ENCODE measurements at places on chromosomes 2 and 18.

- no peak for DNase-seq
Observed at GRCh38 chr2:65364986-65365733, 67.2 kb downstream of the SPRED2 start.

- no peak for DNase-seq
Observed at GRCh38 chr18:28120828-28121515, 56.0 kb downstream of the CDH2 start.

- DNase-seq = no peak
Observed at GRCh38 chr2:929011-929735, 21.5 kb upstream of the SNTG2 start.

DNA sequence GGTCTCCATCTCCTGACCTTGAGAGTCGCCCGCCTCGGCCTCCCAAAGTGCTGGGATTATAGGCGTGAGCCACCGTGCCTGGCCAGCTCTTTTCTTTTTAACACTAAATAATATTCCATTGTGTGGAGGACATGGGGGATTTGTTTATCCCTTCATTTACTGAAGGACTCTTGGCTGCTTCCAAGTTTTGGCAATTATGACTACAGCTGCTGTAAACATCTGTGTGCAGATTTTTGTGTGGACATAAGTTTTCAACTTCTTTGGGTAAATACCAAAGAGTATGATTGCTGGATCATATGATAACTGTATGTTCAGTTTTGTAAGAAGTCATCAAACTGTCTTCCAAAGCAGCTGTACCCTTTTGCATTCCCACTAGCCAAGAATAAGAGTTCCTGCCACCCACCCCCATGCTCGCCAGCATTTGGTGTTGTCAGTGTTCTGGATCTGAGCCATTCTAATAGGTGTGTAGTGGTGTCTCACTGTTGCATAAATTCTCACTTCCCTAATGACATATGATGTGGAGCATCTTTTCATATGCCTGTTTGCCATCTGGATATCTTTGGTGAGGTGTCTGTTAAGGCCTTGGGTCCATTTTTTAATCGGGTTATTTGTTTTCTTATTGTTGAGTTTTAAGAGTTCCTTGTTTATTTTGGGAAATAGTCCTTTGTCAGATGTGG lies 52.2 kb downstream of the TNFRSF11A start:
- DNase-seq = no peak

- DNase-seq = no peak
Observed at GRCh38 chr2:29755829-29756228, 165.6 kb downstream of the ALK start.

- peak; percentile 92 for DNase-seq
Observed at GRCh38 chr18:49052891-49053644, 102.3 kb upstream of the SMAD7 start.

- DNase-seq = no peak
Observed at GRCh38 chr18:29560270-29560669, 1383.3 kb upstream of the CDH2 start.

DNA sequence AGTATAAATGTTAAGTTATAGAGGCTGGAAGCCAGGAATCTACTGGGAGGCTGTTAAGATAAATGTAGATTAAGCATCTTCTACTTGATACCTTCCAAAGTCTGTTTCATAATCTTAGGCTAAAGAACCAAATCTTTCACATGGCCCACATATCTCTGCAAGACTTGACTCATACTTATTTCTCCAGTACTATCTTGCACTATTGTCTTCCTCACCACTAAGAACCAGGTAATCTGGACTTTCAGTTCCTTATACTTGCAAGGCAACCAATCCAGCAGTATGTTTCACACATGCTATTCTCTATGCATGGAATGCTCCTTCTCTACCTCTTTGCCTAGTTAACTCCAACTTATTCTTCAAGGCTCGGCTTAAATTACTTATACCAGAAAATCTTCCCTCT lies 62.2 kb downstream of the RBMS1 start:
- DNase-seq = no peak

DNA sequence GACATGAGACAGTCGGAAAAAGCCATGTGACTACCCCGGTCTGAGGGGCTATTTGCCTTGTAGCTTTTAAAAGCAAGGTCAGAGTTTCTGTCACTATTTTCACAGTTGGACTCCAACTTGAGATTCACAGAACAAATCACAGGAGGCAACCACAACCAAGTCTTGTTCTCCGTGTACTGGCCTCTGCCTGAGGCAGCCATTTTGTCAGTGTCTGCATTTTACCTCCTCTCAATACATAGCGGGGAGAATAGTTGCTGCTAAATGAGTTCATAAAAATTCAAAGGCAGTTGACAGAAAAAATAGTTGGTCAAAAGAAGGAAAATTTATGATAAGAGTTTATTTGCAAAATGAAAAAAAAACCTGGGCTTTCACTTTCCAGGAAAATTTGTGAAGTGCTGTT lies 501.4 kb downstream of the CCDC85A start:
- DNase-seq = no peak

DNA sequence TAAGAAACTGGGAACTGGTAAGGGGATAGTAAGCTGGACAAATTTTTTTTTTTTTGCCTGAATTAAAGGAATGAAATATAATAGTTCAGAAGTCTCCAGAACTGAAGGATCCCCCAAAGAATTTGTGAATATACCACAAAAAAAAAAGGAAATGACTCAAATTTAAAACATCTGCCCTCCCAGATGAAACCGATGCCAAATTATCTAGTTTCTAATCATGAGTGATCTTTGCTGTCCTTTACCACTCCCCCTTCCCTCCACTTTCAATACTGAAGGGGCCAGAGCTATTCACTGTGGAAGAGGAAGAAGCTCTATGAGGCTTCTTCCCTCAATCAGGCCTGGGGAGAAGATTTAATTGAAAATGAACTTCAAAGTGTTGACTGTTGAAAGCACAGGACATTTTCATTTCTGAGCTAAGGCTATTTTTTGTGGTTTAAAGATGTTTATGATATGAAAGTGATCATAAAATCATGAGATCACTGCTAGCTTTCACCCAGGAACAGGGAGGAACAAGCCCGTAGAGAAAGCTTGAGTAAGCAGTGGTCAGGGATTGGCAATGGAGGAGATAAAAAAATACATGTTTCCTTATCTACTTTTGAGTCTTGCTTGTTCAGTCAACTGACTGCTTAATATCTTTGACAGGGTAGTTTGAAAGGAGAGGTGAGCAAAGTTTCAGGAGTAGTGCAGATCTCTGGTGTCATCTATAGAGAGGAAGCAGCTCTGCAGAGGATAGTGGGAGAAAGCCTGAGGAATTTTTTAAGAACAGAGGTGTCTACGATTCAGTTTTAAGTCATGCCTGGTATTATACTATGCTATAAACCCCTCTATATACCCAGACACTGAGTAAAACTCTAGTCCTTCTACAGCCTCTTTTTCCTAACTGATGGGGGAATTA lies 409.5 kb upstream of the FIGN start:
- DNase-seq = no peak

DNA sequence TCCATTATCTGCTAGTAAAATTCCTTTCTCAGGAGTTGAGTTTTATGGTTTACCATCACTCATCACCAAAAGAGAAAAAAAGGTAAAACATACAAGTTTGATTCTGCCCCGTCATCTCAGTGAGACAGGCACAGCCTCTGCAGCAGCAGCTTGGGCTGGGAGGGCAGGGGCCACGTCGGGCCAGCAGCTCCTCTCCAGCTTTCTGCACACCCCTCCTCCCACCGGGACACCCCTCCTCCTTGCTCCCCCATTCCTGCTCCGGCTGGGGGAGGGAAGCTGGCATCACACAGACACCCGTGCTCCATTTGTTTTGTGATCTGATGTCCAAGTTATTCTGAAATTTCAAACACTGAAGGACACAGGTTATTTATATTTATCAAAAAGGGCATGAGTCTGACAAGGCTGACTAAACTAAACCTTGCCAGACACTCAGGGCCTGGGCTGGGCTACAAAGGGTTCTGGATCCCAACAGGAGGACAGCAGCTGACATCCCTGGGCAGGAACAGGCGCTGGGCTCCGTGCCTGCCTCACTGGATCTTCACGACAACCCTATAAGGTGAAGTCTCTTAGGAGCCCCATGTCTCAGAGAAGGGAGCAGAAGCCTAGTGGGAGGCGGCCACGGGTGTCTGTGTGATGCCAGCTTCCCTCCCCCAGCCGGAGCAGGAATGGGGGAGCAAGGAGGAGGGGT lies 71.4 kb downstream of the HDAC4 start:
- no peak for DNase-seq

DNA sequence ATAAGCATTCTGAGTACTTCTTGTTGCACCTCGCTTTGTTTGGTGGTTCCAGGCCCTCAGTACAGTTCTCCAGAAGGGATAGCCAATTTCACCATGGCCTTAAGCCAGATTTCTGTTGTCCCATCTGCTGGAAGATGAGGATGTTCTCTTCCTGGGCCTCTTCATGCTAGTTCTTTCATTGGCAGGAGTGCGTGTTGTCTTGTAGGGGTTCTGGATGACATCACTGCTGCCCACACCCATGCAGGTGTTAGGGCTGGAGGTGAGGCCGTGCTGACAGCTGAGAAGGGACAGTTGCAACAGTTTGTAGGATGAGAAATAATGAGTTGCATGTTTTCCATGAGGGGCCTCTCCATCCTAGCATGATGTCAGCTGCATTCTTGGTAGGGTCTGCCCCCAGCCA lies 142.9 kb downstream of the LDLRAD4 start:
- no peak for DNase-seq

DNA sequence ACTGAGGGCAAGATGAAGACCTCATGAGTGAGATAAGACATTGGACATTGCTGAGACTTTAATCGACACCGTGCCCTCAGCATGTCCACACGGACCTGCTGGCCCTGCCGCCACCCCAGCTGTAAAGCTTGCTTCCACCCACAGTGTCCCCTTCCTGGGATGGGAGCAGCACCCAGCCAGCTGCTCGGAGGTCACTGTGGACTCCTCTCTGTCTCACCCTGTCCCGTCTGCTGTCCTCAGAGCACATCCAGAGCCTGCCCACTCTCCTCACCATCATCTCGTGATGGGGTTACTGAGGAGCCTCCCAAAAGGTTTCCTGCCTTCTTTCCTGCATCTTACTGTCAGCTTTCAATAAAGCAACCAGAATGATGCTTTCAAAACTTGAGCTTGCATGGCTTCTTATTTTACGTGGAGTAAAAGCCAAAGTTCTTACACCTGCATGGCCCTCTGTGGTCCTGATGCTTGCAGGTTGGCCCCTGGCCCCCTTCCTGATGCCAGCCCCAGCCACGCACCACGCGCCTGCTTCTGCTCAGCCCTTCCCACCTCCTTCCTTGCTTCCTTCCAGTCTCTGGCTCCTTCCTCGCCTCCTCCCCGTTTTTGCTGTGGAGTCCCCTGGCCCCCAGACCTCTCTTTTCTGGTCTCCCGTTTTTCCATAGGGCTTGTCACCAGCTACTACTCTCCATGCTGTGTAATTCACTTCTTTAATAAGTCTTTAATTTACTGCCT lies 67.0 kb downstream of the DGKD start:
- DNase-seq = no peak

DNA sequence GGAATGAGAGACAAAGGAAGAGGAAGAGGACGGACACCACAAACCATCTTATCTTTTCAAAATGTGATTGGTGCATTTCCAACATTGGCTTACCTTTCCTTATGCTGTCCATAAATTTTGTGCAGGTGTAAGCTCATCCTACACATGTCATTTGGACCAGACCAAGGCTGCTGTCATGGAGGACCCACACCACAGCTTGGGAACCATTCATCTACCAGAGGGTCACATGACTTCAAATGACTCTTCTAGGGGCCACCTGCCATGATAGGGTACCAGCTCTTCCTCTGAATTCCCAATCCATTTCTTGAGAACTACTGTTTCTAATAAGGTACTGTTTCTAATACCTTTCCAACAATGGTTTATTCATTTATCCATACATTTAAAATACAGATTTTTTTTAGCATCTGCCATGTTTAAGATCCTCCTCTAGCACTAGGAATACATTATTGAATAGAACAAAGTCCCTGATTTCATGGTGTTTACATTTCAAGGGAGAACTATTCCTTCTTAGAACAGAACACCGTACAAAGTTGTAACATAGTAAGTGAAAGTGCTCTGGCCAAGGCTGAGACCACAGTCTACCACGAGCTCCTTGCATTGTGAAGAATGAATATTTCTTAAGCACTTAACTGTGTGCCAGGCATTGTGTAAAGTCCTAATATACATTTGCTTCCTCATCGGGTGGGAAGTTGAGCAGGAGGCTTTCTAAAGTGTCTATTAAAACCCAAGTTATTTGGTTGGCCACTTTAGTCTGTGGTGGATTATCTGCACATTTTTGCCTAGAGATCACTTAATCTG lies 246.1 kb upstream of the FN1 start:
- no peak for DNase-seq

DNA sequence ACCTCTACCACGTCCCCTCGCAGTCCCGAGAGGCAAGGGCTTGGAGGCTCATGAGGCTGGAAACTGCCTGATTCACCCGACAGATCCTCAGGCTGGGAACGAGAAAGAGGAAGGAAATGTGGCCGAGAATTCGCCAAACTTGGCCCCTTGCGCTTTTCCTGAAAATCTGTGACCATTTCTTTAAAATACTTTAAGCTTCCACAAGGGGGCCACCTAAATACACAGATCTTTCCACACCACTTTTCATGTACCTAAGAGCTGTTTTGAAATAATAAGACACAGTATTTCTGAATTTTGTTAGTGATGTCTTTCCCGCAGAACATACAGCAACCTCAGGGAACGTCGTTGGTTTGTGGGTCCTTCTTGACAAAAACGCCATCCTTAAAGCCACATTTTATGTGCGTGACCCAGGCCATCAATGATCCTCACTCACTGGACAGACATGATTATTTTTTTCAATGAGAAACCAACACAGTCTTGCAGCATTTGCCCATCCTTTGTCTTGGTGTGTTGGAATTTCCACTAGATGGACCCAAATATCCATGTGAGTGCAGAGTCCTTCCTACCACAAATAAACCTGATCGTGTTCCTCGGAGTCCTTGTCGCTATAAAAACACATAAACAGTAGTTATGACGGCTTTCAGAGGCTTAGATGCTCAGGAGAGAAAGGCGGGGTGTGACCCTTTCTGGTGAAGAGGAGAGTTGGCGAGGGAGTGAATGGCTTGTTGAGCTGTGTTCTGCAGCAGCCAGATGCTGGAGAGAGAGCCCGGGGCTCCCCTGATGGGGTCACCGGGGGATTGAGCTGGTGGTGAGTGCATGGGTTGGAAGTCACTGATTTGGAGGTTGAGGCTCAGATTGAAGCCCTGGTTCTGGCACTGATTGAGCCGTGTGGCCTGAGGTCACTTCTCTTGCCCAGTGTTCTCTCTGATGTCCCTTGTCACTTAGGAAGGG lies 25.0 kb downstream of the DCDC2C start:
- peak; percentile 14 for DNase-seq

DNA sequence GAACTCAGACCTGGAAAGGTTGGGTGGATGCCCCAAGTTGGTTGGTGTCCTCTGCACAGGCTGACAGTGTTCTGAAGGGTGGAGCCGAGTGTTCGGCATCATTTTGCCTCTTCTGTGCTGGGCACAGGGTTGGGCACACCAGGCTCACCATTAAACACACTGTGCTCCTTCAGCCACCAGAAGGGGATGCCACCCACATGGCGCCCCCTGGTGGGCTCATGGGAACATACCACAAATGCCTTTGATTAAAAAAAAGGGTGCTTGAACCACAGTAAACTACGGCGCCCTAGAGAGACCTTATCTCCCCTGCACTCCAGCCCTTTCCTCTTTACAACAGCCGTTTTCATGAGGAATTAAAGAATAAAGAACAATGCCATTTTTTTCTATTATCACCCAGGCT lies 89.4 kb downstream of the CELF4 start:
- no peak for DNase-seq

Measured in AG04449 (cell line).